ENCODE measurements at places on chromosomes 5 and 9. TPM values are rescaled to one million over a fixed set of nuclear protein-coding genes. Genes with fewer than 3 reads are reported as not detected.

DNA sequence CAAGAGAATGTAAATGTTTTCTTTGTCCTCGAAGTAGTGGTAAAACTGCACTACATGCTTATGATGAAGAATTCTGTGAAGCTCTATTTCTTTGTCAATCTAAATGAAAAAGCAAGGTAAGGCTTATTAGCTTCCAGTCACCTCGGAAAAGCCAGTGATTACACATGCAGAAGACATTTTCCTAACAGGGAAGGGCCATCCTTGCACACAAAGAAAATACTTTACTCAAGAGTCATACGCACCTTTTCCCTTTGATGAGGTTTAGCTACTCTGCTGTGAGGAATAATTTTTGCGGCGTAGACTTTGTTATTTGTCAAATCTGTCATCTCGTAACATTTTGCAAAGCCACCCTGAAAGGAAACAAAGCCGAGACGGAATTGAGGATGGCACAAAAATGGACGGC lies 1.1 kb downstream of the PLK2 start:
- no peak for DNase-seq
- peaks cover 37% of the 10 kb centered on the region for H3K36me3 ChIP-seq
- H3K27me3 ChIP-seq = no peaks in the 10 kb centered on the region

GRCh38 chr9:20303066-20303465 lies 319.2 kb downstream of the MLLT3 start:
- no peaks in the 10 kb centered on the region for H3K36me3 ChIP-seq
- no peak for DNase-seq
- no peak overlapping the region for H3K4me3 ChIP-seq
- no peak overlapping the region for H3K27ac ChIP-seq

DNA sequence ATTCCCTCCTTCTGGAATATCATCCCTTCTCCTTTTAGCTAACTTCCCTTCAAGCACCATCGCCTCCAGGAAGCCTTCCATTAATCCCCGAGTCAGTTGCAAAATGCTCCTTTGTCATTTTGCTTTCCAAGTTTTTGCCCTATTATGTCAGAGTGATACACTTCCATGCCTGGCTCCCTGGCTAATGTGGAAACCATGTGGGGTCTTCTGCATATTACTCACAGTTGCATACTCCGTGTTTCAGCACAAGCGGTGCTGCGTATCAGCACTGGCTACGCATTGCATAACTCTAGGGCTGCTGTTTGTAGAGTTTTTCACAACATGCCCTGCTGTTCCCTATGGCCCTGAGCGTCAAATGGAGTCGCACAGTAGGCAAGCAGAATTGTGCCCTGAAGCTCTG lies 1.9 kb downstream of the TEX53 start:
- H3K27ac ChIP-seq = no peak overlapping the region
- H3K27me3 ChIP-seq = no peaks in the 10 kb centered on the region
- no peak overlapping the region for H3K4me3 ChIP-seq
- no peak for DNase-seq

DNA sequence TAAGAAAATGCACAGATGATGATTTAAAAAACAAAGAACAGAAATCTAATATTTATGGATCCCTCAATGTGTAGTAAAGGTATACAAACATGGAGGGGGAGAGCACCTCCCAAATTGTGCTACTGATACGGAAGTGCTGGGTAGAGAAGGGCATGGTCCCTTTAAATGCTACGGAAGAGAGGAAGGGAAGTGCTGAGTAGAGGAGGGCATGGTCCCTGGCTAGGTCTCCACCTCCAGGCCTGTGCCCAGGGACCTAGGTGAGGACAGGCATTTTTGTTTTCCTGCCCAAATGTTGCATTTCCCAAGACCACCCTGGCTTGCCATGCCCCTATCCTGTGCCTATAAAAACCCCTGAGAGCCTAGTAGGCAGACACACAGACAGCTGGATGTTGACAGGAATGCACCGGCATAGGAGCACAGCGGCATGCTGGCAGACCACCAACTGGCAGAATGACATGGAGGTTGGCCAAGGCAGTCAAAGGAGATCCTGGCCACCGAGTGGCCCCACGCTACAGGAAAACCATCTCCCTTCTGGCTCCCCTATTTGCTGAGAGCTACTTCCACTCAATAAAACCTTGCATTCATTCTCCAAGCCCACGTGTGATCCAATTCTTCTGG lies 62.1 kb upstream of the SPDL1 start:
- DNase-seq = no peak
- H3K36me3 ChIP-seq = no peaks in the 10 kb centered on the region
- H3K4me1 ChIP-seq = no peaks in the 10 kb centered on the region
- no peak overlapping the region for H3K27ac ChIP-seq
- no peaks in the 10 kb centered on the region for H3K27me3 ChIP-seq

- no peaks in the 10 kb centered on the region for H3K4me1 ChIP-seq
- H3K27ac ChIP-seq = no peak overlapping the region
- H3K27me3 ChIP-seq = no peaks in the 10 kb centered on the region
Measured at GRCh38 chr9:130890124-130890523, 6.5 kb downstream of the QRFP start.

- no peaks in the 10 kb centered on the region for H3K36me3 ChIP-seq
- DNase-seq = no peak
- H3K4me1 ChIP-seq = no peaks in the 10 kb centered on the region
- H3K27ac ChIP-seq = no peak overlapping the region
- no peak overlapping the region for H3K4me3 ChIP-seq
- no peaks in the 10 kb centered on the region for H3K27me3 ChIP-seq
Measured at GRCh38 chr5:143826951-143827444, 15.0 kb downstream of the HMHB1 start.

CPLANE1 gene
- polyA plus RNA-seq = 0.75 TPM

All from liver (tissue), 10 donors.